ENCODE measurements at places on chromosomes 7 and 10. TPM values are rescaled to one million over a fixed set of nuclear protein-coding genes. Genes with fewer than 3 reads are reported as not detected.

- no peak for DNase-seq
Observed at GRCh38 chr7:17489961-17490360, 191.5 kb downstream of the AHR start.

- no peak for DNase-seq
Observed at GRCh38 chr10:62036186-62037081, 134.9 kb downstream of the ARID5B start.

- DNase-seq = no peak
Observed at GRCh38 chr7:113159746-113160339, 41.5 kb upstream of the SMIM30 start.

DNA sequence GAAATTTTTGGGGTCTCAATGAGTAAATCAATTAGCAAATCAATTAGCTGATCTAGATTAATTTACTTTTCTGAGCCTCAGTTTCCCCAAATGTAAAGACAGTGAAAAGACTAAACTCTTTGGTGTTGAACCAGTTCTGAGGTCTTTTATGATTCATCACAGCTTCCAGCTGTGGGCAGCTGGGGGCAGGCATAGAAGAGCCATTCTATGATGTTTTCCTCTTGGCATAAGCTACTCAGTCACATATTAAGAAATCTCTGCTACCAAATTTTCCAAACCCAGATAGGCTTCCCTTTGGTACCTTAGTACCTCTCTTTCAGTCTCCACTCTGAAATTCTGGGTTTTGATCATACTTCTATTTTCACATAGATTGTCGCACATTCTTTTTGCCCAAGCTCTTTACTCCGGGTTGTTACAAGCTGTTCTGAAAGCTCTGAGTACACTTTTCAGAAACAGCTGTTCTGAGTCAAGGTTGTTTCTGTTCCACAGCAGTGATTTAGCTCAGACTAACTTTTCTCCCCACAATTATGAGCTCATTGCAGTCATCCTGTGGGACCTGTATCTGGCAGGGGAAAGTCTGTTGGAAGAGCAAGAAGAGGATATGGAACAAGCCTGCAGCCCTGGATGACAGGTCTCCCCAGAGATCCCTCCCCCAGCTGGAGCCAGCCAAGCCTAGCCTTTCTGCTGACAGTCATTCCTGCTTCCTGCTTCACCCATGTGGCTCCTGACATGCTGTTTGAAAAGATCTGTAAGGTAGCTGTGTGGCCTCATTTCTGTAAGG, 599.6 kb upstream of the GHITM start:
- no peak for DNase-seq

Gene MAT1A
- 928 TPM for total RNA-seq

DNA sequence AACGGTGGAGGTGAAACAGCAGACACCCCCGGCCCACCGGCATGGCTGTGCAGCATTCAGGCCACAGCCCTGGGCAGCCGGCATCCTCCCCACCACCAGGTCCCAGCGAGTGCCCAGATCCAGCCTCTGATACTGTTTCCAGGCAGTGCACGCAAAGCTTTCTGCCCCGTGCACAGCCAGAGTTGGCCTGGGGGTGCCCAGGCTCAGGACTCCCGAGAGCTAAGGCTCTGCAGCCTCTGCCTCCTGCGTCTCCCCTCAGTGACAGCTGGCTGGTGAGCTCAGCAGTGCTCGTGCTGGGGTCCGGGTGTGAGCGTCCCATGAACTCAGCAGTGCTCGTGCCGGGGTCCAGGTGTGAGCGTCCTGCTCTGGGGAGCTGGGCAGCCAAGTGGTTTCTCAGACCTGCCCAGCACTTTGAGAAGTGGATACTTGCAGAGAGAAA, 65.4 kb downstream of the CFAP46 start:
- peak; percentile 41 for DNase-seq

DNA sequence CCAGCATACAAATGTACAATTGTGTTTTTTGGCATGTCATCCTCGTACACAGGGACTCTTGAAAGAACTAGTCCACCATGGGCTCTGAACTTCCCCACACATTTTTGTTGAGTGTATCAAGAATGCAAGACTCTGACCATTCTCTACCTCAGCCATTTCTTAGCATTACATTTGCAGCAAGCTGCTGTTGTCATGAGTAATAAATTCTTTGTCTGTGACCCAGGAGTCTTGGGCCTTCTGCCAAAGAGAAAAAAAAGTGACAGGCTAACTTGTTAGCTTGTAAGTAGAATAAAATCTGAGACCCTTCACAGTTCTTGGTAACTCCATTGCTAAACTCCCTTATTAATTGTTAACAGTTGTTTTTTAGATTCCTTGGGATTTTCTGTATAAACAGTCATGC, 542.3 kb upstream of the MBL2 start:
- DNase-seq = no peak

- DNase-seq = peak; percentile 72
Observed at GRCh38 chr7:37354656-37355131, 94.0 kb downstream of the ELMO1 start.

DNA sequence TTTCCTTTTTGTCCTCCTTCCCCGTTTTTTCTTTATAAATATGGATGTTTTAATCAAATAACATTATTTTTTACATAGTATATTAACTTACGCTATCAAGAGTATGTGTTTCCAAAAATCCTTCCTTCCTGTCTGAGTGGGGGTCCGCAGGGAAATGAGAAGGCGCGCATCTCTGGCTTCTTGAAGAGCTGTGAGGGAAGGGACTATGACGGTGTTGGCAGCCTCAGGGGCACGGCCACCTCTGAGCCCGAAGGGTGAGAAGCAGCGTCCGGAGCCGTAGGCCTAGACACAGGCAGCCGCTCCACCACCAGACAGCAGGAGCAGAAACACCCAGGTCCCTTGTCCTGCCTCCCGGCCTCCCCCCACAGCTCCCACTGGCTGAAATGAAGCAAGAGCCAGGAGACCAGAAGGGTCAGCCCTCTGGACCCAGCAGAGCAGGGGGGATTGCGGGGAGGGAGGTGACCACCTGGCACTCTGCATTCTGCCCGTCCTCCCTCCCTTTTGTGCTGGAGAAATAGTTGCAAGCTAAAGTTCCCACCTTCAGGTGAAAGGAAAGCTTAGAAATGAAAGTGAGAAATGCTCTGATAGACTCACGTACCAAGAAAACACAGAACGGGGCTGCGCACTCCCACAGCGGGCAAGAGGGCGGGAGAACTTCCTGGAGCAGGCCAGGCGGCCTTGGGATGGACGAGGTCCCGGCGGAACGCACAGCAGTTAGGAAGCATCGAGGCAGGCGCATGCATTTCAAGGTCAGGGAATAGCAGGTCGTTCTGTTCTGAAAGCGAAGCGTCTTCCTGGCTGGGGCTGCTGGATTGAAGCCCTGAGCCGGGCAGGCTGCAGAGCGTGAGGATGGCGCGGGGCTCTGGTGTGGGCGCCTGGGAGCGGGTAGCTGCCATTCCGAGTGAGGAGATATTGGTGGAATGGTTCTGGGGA, 105.5 kb downstream of the GALNT11 start:
- no peak for DNase-seq

DNA sequence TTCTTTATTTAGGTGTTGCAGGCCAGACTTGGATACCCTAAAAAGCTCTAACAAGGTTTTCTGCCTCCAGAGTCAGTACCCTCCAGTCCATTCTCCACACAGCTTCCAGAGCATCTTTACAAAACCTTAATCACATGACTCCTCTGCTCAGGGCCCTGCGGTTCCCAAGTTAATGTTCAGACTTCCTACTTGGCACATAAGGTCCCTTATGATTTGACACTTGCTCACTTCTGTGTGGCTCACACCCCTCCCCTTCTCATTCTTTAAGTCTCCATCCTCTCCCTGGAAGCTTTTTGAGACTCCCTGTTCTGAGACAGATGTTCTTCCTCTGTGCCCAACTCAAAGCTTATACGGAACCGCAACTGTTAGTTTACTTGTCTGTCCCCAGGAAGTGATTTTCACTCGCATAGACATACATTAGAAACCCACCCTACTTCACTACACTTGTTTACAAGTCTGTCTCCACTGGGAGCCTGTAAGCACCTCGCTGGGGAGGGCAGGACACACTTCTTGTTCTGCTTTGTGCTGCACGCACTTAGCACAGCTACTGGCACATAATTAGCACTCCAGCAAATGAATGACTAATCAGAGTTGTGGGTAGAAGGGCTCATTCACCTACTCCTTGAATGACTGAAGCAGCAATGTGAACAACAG, 154.3 kb upstream of the LAMB4 start:
- no peak for DNase-seq

DNA sequence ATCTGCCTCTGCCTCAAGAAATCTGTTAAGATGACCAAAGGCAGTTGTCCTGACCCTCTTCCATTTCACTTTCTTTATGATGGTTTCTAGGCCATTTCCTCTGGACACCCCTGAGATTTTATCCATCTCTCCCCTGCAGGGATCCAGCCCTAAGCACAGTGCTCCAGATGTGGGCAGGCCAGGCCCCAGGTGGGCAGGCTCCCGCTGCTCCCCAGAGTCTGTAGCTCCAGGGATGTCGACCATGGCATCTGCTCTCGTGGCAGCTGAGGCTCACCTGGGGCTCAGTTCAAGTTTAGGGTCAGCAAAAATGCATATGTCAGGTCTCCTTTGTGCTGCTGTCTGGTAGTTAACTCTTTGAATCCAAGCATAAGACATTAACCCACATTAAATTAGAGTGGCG, 11.8 kb downstream of the CEP41 start:
- no peak for DNase-seq

DNA sequence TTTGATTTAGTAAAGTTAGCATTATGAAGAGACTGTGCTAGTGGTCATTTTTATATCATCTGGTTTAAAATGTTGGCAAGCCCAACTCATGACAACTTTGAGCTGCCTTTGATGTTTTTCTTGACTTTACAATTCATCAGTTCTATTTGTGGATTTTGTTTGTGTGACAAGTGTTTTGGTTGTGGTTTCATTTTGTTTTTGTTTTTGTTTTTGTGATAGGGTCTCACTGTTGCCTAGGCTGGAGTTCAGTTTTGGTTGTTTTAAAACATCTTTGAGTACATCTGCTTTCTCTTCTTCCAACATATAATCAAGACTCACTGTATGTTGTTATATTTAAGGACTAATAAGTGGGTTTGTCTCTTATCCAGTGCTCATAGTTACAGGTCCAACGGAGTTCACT, 17.6 kb upstream of the SFR1 start:
- no peak for DNase-seq

DNA sequence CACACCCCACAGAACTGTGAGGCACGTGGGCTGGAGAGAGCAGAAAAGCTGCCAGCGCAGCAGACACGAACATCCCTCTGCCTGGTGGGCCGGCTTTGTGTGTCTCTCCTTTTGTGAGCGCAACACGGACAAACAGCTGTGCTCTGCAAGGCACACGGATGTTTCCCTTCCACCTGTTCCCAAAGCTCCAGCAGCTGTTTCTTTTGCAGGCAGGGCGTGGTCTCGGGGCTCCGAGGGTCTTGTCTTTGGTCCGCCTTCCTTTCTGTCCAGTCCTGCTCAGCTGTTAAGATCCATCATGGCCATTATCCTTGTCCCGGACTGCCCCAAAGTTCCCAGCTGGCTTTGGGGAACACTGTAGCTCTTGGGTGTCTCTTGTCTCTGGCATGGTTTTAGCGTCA, 32.7 kb upstream of the SH2B2 start:
- DNase-seq = no peak

Gene GPR158
- total RNA-seq = not detected

DNA sequence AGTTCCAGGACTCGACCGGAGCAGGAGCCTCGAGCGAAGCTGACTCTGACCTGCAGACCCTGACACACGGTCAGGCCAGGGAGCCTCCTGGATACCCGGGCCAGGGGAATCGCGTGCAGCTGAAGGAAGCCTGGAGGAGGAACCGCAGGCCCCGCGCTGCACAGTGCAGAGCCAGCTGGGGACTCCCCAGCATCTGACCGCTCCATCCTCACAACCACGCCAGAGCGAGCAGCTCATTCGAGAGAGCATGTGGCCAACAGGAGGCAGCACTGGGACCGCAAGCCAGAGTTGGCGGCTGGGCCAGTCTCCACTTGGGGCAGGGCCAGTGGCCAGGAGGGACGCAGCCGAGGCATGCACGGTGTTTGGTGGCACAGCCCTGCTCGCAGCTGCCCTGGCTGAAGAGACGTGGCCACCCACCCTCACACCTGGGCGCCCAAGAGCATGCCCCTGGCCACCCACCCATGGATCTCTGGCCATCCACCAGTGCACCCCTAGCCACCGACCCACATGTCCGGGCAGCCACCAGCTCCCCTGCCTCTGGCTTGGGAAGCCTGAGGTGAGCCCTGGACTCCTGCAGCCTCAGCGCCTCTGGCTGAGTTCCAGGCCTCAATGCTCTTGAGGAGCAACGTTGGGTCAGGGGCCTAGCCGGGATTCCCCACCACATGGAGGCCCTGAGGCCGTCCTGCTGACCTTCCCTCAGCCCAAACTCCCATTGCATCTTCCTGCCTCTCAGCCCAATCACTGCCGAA, 213.9 kb downstream of the ELFN1 start:
- no peak for DNase-seq
